ENCODE measurements at places on chromosomes 3 and 15. TPM values are rescaled to one million over a fixed set of nuclear protein-coding genes. Genes with fewer than 3 reads are reported as not detected.
A peak's percentile ranks its signal among the peaks of the same experiment; 100 is the strongest.

Gene CYP19A1
- total RNA-seq: 0.07 TPM

Gene TJP1
- 0.22 TPM for total RNA-seq

Gene EBLN2
- 9.4 TPM for total RNA-seq

DNA sequence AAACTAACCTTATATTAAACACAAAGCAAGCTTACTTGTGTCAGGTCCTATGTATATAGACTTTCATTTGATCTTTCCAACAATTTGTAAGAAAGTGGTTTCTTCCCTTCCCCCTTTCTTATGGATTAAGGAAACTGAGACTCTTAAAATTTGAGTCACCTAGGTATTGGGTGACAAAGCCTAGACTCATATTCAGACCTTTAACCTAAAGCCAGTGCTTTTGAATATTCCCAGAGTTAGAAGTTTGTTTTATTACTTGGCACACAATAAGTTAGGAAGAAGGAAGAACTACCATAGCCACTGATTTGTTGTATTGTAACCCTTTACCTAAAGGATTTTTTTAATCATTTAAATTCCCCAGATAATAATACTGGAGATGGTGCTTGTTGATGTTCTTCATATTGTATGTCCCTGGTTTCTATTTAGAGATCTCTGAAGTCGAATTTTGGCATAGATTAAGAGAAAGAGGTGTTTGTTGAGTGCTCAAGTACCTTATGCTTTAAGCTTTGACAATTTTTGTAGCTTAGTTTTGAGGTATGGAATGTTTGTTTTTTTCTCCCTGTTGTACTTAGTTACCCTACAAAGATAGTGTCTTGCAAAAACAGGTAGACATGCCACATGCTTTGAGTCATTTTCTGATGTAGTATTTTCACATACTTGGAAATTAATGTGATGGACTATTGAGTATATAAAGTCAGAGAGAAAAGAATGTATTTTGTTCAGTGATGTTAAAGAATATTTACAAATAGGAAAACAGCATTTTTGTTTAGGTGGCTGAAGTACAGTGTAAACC, 11.2 kb downstream of the TSC22D2 start:
- H3K4me1 ChIP-seq: peaks cover 53% of the 10 kb centered on the region
- no peak for DNase-seq
- no peak overlapping the region for H3K27ac ChIP-seq
- H3K27me3 ChIP-seq: no peaks in the 10 kb centered on the region
- H3K4me3 ChIP-seq: no peak overlapping the region

Gene LDHAL6B
- total RNA-seq: not detected

Gene HGD
- total RNA-seq: 0.78 TPM

Gene ARPP21
- total RNA-seq: not detected

DNA sequence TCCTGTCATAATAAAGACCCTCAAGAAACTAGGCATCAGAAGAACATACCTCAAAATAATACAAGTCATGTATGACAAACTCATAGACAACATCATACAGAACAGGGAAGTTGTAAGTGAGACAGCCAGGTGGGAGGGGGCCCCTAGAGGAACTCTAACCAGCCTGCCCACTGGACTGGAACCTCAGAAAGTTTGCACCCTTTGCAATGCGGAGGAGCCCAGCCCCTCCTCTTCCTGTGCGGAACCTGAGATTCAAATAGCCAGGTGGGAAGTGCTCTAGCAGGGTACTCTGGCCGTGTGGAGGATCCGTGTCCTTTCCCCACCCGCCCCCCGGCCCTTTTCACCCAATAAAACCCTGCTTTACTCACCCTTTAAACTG, 387.0 kb upstream of the CBLB start:
- DNase-seq: peak; percentile 56
- H3K4me3 ChIP-seq: peak overlapping the region; percentile 86
- peak overlapping the region; percentile 86 for H3K27ac ChIP-seq
- peaks cover 10% of the 10 kb centered on the region for H3K36me3 ChIP-seq

Gene AP3B2
- 0.22 TPM for total RNA-seq

GRCh38 chr3:138492980-138493675, 58.7 kb downstream of the ESYT3 start:
- no peak overlapping the region for H3K27ac ChIP-seq
- no peak overlapping the region for H3K4me3 ChIP-seq
- H3K36me3 ChIP-seq: no peaks in the 10 kb centered on the region
- DNase-seq: no peak

Gene KLF15
- 0.39 TPM for total RNA-seq

Gene COL6A6
- total RNA-seq: not detected

Gene C3orf33
- total RNA-seq: 1.6 TPM

DNA sequence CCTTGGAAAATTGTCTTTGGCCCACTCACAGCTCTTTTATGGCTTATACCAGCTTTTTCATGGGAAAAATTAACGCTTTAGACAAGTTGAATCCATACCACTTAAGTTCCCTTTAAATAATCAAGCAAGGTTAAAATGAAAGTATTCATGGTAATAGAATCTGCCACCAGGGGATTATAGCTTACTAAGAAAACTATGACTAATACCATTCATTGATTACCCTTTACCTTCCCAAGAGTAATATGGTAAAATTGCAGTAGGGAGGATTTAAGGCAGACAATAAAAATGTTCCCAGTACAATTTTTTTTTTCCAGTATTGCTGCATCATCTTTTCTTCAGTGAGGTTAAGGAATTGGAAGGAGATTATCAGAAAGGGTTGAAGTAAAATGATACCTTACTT, 641.1 kb upstream of the NAALADL2 start:
- H3K36me3 ChIP-seq: no peaks in the 10 kb centered on the region
- no peak for DNase-seq

DNA sequence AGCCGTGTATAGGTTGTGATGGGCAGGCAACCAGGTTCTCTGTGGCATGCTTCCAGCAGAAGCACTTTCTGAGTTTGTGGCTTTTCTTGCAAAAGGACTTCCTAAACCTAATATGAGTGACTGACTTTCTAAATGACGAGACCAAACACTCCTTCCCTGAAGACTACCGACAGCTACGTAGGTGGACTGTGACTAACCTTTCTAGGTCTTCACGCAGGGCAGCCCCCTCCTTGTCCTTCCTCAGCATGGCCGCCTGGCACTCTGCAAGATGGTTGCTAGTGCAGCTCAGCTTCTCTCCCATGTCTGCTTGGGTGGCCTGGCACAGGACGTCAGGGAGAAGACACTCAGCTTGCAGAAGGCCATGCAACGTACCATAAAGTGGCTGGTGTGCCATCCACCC, 20.9 kb downstream of the CXCR6 start:
- H3K27me3 ChIP-seq: no peaks in the 10 kb centered on the region
- H3K27ac ChIP-seq: no peak overlapping the region
- peaks cover 12% of the 10 kb centered on the region for H3K4me1 ChIP-seq
- DNase-seq: no peak

DNA sequence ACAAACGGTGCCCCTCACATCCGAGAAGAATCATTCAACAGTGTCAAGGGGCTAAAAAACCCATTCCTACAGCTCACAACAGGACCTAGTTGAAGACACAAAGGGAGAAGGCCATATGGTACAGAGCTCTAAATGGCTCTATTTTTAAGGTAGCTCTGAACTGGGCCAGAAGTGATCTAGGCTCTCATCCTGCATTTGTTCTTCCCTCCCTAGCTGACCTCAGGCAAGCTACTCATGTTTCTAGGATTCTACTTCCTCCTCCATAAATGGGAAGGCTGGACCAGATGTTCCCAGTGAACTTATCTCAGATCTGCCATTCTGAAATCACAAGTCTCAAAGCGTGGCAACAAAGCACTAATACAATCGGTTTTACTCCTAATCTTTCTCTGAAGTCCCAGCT, 62.3 kb downstream of the CPNE4 start:
- H3K27ac ChIP-seq: no peak overlapping the region
- no peak overlapping the region for H3K4me3 ChIP-seq
- H3K4me1 ChIP-seq: no peaks in the 10 kb centered on the region
- DNase-seq: no peak
- H3K27me3 ChIP-seq: no peaks in the 10 kb centered on the region

DNA sequence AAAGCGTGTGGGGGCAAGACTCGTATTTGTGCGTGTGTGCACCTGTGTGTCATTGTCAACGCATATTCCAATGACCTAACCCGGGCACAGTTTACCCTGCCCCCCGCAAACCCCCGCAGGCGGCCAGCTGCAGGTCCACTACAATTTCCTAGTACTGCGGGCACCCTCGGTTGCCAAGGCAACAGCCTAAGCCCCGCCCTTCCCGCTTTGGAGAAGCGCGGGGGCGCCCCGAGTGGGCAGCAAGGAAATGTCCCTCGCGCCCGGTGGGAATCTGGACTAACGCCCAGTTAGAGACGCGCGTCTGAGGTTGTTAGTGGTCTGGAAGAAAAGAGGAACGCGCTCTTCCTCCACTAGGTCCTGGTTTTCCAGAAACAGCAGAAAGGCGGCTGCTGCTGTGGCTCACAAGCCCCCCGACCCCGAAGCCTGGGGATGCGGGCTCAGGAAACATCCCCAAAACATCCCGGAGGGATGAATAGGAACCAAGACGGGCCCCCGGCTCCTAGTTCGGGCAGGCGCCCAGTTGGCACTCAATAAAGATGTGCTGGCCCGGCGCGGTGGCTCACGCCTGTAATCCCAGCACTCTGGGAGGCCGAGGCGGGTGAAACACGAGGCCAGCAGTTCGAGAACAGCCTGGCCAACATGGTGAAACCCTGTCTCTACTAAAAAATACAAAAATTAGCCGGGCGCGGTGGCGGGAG, 1.1 kb downstream of the ABHD14A start:
- DNase-seq: peak; percentile 41
- peak overlapping the region; percentile 82 for H3K4me3 ChIP-seq
- no peaks in the 10 kb centered on the region for H3K27me3 ChIP-seq
- peaks cover 5% of the 10 kb centered on the region for H3K36me3 ChIP-seq
- H3K27ac ChIP-seq: peak overlapping the region; percentile 50

- no peaks in the 10 kb centered on the region for H3K27me3 ChIP-seq
- peaks cover 9% of the 10 kb centered on the region for H3K4me1 ChIP-seq
- H3K27ac ChIP-seq: no peak overlapping the region
- DNase-seq: no peak
- no peaks in the 10 kb centered on the region for H3K36me3 ChIP-seq
Observed at GRCh38 chr3:41601404-41601987, 360.4 kb downstream of the ULK4 start.

DNA sequence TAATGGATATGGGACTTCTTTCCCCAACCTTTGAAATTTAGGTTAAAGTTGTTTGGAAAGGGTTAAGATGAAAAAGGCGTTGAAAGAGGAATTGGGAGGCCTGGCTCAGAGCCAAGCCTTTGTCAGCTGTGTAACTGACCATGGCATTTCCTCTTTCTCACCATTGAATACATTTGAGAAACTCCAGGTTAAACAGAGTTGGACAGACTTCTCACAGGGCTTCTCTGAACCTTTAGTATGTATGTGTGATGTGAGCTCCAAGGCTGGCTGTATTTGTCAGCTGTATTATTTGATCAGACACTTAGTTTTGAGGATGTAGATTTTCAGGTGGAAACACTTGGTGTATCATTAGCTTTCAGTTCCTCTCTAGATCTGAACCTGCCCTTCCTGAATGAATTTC, 136.4 kb upstream of the GOLGA6L4 start:
- DNase-seq: no peak
- no peaks in the 10 kb centered on the region for H3K36me3 ChIP-seq
- H3K4me3 ChIP-seq: no peak overlapping the region
- H3K27me3 ChIP-seq: peaks cover 6% of the 10 kb centered on the region

- H3K4me1 ChIP-seq: peaks cover 40% of the 10 kb centered on the region
- H3K27me3 ChIP-seq: no peaks in the 10 kb centered on the region
- peaks cover 8% of the 10 kb centered on the region for H3K36me3 ChIP-seq
Observed at GRCh38 chr3:195893044-195893395, 15.3 kb downstream of the TNK2 start.

GRCh38 chr3:26562021-26562768, 60.4 kb upstream of the LRRC3B start:
- no peaks in the 10 kb centered on the region for H3K36me3 ChIP-seq
- no peaks in the 10 kb centered on the region for H3K27me3 ChIP-seq
- no peak overlapping the region for H3K27ac ChIP-seq
- H3K4me3 ChIP-seq: no peak overlapping the region

DNA sequence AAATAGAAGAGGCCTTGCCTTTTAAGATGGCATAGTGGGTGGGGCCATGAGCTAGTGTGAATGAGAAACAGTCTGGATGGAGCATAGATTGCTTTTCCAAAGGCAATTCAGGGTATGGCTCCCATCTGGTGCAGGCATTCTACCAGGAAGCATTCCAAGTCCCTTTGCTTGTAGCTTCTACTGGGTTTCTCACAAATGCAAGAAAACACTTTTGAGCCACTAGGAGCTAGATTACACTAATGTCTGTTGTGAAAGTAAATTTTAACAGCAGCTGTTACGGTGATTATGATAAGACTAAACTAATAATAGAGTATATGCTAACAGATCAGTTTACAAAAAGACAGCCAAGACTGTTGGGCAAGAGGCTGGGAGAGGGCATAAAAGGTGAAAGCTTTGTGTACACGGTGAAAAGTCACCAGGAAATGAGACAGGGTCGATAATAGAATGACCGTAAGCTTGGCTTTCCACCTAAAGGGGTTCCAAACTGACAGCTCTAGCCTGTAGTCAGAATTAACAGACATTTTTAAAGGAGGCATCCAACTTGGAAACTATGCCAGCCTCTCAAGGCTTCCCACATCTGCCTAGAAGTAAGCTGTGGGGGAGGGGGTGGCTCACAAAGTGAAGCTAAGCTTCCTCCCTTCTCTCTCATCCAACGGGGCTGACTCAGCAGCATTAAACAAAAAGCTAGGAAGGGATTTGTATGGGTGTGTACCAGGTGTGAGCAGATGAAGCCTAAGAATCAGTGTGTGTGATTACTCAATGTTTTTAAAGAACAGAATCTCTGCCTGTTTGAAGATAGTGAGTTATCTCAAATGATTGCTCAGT, 61.1 kb upstream of the GPD1L start:
- H3K27me3 ChIP-seq: no peaks in the 10 kb centered on the region
- no peak overlapping the region for H3K27ac ChIP-seq
- no peak overlapping the region for H3K4me3 ChIP-seq
- peaks cover 6% of the 10 kb centered on the region for H3K36me3 ChIP-seq

DNA sequence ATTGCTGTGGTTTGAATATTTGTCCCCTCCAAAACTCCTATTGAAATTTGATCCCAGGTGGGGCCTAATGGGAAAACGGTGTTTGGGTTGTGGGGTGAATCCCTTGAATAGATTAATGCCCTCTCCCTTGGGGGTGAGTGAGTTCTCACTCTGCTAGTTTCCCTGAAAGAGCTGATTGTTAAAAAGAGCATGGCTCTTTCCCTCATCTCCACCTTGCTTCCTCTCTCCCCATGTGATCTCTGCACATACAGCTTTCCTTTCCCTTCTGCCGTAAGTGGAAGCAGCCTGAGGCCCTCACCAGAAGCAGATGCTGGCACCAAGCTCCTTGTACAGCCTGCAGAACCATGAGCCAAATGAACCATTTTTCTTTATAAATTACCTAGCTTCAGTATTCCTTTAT, 394.9 kb upstream of the WNT5A start:
- no peak for DNase-seq
- no peaks in the 10 kb centered on the region for H3K36me3 ChIP-seq
- no peaks in the 10 kb centered on the region for H3K27me3 ChIP-seq
- H3K4me1 ChIP-seq: no peaks in the 10 kb centered on the region

GRCh38 chr3:126402178-126402577, 7.5 kb downstream of the CFAP100 start:
- no peak overlapping the region for H3K27ac ChIP-seq
- H3K4me1 ChIP-seq: no peaks in the 10 kb centered on the region
- DNase-seq: no peak
- H3K4me3 ChIP-seq: no peak overlapping the region
